Trophoblast cell (in vitro differentiated cells and primary cell): ENCODE measurements at places on chromosomes 12 and 14.

GRCh38 chr14:32341947-32342846 lies 13.1 kb downstream of the AKAP6 start:
- peak; percentile 23 for DNase-seq

- DNase-seq, result no peak
Measured at GRCh38 chr14:63204407-63205043, at the start of gene RHOJ. RHOJ (plus strand) TSS chr14:63204443; CDS start chr14:63204870, 427 bp downstream.

GRCh38 chr12:40001406-40001805 lies 104.5 kb downstream of the SLC2A13 start:
- DNase-seq, result no peak

DNA sequence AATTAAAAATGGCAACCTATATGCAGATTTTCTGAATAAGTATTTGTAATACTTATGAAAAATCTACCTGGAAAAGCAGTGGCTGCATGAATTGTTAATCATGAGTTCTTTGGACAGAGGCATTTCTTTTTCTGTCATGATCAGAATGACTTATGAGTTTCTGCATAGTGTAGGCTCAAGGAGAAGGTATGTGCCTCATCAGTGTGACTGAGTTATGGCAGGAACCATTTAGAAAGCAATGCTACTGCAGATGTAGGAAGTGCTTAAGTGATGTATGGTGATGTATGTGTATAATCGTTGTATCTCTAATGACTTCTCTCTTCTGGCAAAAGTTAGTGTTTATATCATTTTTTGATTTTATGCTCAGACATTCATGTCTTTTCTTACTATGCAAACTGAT lies 816.4 kb upstream of the FBXO33 start:
- no peak for DNase-seq
